Left lobe of liver (tissue), 2 donors: ENCODE measurements at places on chromosomes 5 and 9. TPM values are rescaled to one million over a fixed set of nuclear protein-coding genes. Genes with fewer than 3 reads are reported as not detected.

DNA sequence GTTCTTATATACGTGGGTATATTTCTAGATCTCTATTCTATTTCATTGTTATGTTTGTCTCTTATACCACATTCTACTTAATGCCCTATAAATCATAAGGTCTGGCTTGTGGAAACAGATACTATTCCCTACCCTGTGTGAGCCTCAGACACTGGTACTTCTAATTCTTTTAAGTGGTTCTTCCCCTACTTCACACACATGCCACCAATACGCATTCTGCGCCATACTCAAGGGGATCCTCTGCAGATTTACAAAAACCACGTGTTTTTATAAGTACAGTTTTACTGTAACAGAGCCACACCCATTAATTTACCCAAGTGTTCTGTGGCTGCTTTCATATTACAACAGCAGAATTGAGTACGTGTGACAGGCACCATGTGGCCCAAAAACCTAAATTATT lies 195.6 kb downstream of the SAXO1 start:
- no peak for DNase-seq

GRCh38 chr5:58183078-58183785 lies 276.7 kb downstream of the PLK2 start:
- DNase-seq: no peak

GRCh38 chr9:129455151-129455995 lies 165.5 kb downstream of the C9orf50 start:
- DNase-seq: no peak

DNA sequence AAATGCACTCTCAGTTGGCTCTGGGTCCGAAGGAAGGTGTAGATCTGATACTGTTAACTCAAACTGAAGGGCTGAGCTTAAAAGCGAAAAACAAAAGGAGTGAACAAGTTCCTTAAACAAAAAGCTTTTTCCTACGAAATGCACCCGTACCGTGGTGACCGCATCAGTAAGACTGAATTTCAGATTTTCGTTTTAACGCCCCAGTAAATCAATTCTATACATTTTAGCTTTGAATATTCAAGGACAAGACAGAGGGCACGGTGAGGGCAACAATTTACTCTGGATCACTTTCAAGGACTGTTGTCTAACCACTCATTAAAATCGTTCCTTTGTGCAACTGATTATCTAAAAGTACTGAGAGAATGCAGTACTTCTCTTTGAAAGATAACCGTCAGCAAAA lies 1.9 kb downstream of the HOMER1 start:
- no peak for DNase-seq

KIAA0825 gene
- 3.1 TPM for total RNA-seq

GRCh38 chr5:177524941-177525655 lies 8.3 kb upstream of the DDX41 start:
- no peak for DNase-seq

PIK3R1 gene
- 149 TPM for total RNA-seq

ORM2 gene
- 4,103 TPM for total RNA-seq

- DNase-seq: no peak
These were observed 45.1 kb downstream of the SLCO6A1 start for GRCh38 chr5:102453716-102454115.

GRCh38 chr5:145223582-145223981 lies 611.6 kb downstream of the PRELID2 start:
- no peak for DNase-seq

GRCh38 chr9:89379508-89380115 lies 61.3 kb downstream of the SECISBP2 start:
- DNase-seq: no peak

C5orf58 gene
- total RNA-seq: not detected

DNA sequence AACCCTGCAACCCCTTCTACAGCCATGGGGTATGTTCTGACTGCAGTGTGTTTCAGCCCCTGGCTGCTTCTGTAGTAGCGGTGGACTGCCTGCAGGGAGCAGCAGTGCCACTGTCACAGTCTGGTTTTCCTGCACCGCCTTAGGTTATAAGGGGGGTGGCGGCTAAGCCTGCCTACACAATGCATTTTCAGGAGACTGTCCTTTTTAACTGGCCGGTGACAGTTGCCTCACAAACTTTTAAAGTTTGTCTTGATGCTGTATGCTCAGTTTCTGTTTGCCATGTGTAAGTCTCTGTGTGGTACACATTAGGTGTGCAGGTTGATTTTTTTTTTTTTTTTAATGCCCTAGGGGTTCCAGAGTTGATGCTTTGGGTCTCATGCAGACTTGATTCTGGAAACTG lies 53.0 kb downstream of the NUP214 start:
- DNase-seq: peak; percentile 57

ZDHHC11 gene
- total RNA-seq: 19.1 TPM

GRCh38 chr5:180818677-180819341 lies 16.2 kb upstream of the MGAT1 start:
- DNase-seq: no peak

GRCh38 chr9:98218562-98219363 lies 26.3 kb upstream of the CORO2A start:
- DNase-seq: peak; percentile 68

DNA sequence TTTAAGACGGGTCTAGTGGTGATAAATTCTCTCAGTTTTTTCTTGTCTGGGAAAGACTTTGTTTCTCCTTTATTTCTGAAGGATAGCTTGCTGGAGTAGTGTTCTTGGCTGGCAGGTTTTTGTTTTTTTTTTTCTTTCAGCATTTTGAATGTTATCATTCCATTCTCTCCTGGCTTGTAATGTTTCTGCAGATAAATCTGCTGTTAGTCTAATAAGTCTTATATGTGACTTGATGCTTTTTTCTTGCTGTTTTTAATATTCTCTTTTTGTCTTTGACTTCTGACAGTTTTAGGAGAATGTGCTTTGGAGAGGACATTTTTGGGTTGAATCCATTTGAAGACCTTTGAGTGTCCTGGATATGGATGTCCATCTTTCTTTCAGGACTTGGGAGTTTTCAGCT lies 16.0 kb downstream of the HSD17B4 start:
- DNase-seq: no peak

PRR16 gene
- not detected for total RNA-seq

DNA sequence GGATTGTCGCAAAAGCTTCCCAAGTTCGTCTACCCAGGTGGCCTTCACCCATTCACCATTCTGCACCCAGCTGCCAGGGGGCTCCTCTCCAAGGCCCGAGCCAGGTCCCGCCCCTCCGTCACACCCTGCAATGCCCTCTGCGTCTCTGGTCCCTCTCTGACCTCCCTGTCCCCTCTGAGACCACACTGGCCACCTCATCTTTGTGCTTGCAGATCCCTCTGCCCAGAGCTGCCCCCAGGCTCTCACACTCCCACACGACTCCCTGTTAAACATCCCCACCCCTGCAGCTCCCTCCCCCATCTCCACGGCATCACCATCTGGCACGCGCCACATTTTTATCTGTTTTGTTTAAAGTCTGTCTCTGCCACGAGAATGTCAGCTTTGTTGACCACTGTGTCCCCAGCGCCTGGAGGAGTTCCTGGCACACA lies 243.6 kb downstream of the PBX3 start:
- no peak for DNase-seq

FAM81B gene
- not detected for total RNA-seq

DNA sequence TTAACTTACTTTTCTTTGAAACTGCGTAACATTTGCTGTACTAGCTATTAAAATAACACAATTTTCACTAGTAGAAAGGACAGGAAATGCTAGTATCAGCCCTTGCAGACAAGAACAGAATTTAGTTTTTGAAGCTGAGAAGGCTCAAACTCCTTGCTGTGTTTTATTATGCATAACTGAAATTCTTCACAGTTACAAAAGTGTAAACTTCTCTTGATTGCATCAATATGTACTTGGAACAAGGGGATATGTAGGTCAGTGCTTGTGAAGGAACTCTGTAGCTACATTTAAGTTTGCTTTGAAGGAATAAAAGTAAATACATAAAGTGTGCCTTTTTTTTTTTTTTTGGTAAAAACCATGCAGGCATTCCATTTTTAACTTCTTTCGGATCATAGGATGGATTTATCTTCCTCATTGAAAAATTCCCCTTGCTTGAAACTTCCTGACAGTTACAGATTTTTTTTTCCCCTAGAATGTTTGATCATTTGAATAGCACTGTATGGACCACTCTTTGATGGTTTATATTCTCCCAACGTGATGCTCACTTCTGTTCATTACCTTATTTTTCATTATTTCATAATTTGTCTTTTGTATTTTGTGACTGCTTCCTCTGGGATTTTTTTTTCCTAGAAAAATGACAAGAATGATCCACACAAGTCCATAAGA lies 94.9 kb upstream of the DAB2 start:
- DNase-seq: no peak

DNA sequence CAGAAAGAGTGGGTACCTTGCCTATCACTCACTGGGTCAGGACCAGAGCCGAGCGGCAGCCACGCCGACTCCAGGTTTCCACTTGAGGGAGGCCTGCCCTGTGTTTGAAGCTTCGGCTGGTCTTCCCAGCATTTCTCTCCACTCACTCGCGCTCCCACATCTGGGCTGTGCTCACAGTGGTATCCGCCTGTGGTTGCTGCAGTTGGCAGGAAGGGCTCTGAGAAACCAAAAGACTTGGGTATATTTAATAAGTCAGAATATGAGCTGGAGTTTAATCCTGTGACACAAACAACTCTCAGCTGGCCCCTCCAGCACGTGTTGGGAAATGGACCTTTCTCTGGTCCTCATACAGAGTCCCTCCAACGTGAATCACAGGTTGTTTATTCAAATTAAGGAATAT lies 70.9 kb downstream of the SPRY4 start:
- no peak for DNase-seq

- DNase-seq: peak; percentile 59
These were observed 974 bp downstream of the C9orf40 start for GRCh38 chr9:74951725-74952151.

DAB2IP gene
- total RNA-seq: 27.3 TPM
